ENCODE measurements at places on chromosomes 7 and 10.

DNA sequence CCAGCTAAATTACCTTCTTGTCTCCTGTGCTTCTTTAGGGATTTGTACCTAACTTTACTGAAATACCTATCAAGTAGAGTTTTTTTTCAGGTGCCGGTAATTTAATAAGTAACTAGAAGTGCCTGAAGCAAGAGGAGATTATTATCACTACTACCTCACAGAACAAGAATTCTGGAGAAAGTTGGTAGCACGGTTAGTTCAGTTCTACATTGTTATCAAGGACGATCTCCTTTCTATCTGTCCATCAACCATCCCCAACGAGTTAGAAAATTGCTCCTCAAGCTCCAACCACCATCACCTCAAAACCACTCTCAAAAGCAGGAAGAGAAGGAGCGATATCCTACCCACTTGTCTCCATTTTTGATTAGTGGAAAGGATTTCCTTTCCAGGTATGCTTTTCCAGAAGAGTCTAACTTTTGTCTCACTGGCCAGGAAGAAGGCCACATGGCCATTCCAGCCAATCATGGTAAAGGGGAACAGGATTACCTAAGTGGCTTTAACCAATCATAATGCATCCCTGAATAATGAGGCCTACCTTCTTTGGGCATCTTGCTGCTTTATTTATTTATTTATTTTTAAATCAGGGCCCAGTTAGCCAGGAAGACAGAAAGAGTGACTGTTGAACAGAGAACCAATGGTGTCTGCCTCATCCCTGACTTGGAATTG, 265.2 kb downstream of the SNX13 start:
- no peaks in the 10 kb centered on the region for H3K36me3 ChIP-seq
- H3K4me3 ChIP-seq, result no peak overlapping the region
- H3K4me1 ChIP-seq, result peaks cover 29% of the 10 kb centered on the region
- H3K27ac ChIP-seq, result peak overlapping the region; percentile 76
- no peak for DNase-seq

GRCh38 chr10:89992575-89992974, 291.2 kb downstream of the KIF20B start:
- H3K27ac ChIP-seq, result no peak overlapping the region
- H3K27me3 ChIP-seq, result no peaks in the 10 kb centered on the region
- H3K36me3 ChIP-seq, result no peaks in the 10 kb centered on the region
- DNase-seq, result no peak
- H3K4me3 ChIP-seq, result no peak overlapping the region

DNA sequence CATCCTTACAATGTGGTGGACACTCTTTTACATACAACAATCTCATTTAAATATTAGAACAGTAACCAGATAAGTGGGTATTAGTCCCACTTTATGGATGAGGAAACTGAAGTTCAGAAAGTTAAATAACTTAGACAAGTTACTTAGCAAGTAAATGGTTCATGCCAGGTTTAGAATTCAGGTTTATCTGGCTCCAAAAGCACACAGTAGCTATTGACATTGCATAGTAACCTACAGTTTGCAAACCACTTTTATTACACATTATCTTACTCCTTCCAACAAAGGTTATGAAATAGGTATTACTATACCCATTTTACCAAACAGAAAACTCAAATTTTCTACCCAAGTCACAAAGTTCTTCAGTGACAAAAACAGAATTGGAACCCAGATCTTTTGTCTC, 19.7 kb upstream of the NKX2-3 start:
- H3K4me1 ChIP-seq, result no peaks in the 10 kb centered on the region
- no peaks in the 10 kb centered on the region for H3K36me3 ChIP-seq
- H3K27ac ChIP-seq, result no peak overlapping the region
- H3K4me3 ChIP-seq, result no peak overlapping the region
- H3K27me3 ChIP-seq, result no peaks in the 10 kb centered on the region
- DNase-seq, result no peak

GRCh38 chr7:95863-96260, 96.5 kb upstream of the FAM20C start:
- no peak overlapping the region for H3K4me3 ChIP-seq
- no peaks in the 10 kb centered on the region for H3K27me3 ChIP-seq
- no peak for DNase-seq
- H3K27ac ChIP-seq, result no peak overlapping the region
- H3K4me1 ChIP-seq, result peaks cover 9% of the 10 kb centered on the region
- no peaks in the 10 kb centered on the region for H3K36me3 ChIP-seq

GRCh38 chr10:103479135-103479534, at the start of gene CALHM3:
Gene CALHM3, minus strand, starts transcription at chr10:103479240. Its CDS starts 208 bp downstream, at chr10:103479032.
- no peaks in the 10 kb centered on the region for H3K36me3 ChIP-seq
- DNase-seq, result no peak
- no peaks in the 10 kb centered on the region for H3K4me1 ChIP-seq
- H3K4me3 ChIP-seq, result no peak within 1 kb of the TSS

DNA sequence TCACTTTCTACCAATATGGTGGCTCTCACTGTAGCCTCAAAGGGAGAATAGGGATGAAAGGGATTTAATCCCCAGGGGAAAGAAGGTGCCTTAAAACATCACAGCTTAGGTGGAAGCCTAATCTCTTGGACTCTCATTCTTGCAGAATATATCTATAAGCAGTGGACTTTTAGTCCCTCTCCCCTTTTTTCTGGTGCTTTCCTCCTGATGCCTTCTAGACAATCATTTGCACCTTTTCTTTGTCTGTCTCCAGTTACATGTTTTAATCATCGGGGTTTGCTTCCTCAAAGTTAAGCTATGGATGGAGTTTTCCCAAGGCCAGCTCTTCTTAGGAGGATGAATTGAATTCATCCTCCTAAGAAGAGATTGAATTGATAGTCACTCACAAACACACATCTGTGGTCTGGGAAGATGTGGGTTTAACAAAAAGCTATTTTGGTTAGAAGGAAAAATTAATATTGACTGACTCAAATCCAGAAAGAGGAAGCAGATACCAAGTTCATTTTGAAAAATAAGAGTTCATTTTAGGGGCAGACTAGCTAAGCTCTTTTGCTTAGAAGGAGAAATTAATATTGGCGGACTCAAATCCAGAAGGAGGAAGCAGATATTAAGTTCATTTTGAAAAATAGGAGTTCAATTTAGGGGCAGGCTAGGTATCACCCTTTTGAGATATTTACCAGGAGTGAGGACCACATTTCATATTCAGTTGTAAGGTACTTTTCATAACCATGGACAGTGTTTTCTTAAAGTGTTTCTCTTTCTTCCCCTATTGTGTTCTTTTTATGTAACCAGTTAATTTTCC, 35.2 kb upstream of the PLEKHS1 start:
- no peaks in the 10 kb centered on the region for H3K27me3 ChIP-seq
- H3K36me3 ChIP-seq, result no peaks in the 10 kb centered on the region
- no peak overlapping the region for H3K27ac ChIP-seq
- no peak for DNase-seq
- no peak overlapping the region for H3K4me3 ChIP-seq
- H3K4me1 ChIP-seq, result peaks cover 4% of the 10 kb centered on the region

DNA sequence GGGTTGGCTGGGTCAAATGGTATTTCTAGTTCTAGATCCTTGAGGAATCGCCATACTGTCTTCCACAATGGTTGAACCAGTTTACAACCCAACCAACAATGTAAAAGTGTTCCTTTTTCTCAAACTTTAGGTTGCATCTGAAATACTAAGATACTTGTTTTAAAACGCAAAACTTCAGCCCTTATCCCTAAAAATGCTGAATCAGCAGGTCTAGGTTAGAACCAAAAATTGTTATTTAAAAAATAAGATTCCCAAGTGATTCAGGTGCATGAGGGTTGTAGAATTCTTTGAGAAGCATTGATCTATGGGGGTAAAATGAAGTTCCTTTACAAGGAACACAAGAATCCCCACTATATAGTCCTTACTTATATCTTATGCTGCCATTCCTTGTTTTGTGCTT, 56.5 kb upstream of the BICC1 start:
- no peaks in the 10 kb centered on the region for H3K36me3 ChIP-seq
- H3K4me1 ChIP-seq, result no peaks in the 10 kb centered on the region
- no peak overlapping the region for H3K4me3 ChIP-seq

GRCh38 chr7:97499204-97499603, 232.7 kb upstream of the TAC1 start:
- no peaks in the 10 kb centered on the region for H3K4me1 ChIP-seq
- no peak overlapping the region for H3K4me3 ChIP-seq
- no peak overlapping the region for H3K27ac ChIP-seq
- H3K36me3 ChIP-seq, result no peaks in the 10 kb centered on the region
- no peak for DNase-seq

- no peak overlapping the region for H3K4me3 ChIP-seq
- H3K27ac ChIP-seq, result no peak overlapping the region
- no peaks in the 10 kb centered on the region for H3K4me1 ChIP-seq
- H3K27me3 ChIP-seq, result no peaks in the 10 kb centered on the region
These were observed 6.9 kb downstream of the GHRHR start for GRCh38 chr7:30970594-30971094.

- H3K4me3 ChIP-seq, result no peak overlapping the region
- no peak overlapping the region for H3K27ac ChIP-seq
- no peaks in the 10 kb centered on the region for H3K27me3 ChIP-seq
- peaks cover 16% of the 10 kb centered on the region for H3K4me1 ChIP-seq
- DNase-seq, result no peak
- H3K36me3 ChIP-seq, result no peaks in the 10 kb centered on the region
These were observed 3.3 kb downstream of the GOLGA7B start for GRCh38 chr10:97852840-97853405.

DNA sequence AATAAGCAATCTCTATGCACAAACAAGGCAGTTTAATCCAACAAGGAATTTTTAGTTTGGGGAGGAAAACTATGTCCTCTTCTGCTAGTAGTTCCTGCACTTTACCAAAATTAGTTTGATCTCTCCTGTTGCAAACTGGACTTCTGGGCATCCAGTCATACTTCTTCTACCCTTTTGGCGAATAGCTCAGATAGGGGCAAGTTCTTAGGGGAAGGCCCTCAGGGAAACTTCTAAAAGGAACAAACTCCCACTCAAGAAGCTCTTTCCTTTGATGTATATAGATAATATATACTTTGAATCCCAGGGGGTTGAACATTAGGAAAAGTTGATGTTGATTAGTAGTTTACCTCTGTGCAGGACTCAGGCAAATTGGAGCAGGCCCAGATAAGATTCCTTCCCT, 21.5 kb upstream of the PPP1R17 start:
- no peak for DNase-seq
- no peaks in the 10 kb centered on the region for H3K4me1 ChIP-seq
- no peak overlapping the region for H3K27ac ChIP-seq
- H3K36me3 ChIP-seq, result no peaks in the 10 kb centered on the region

DNA sequence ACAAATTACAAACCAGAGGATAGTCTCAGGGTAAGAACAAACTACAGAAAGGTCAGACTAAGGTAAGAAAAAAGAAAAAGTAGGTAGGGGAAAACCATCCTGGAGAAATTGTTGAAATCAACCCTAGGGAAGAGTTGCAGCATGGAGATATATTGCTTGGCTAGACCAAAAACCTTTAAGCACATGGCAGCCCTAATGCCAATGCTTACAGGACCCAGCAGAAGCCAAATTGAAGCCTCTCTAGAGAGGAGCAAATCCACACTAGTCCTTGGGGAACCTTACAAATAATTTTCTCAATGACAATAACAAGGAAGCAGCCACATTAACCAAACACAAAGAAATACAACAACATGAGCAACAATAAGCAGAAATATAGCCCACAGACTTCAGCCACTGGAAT, 81.9 kb downstream of the CNOT4 start:
- H3K4me1 ChIP-seq, result peaks cover 16% of the 10 kb centered on the region
- no peak overlapping the region for H3K4me3 ChIP-seq
- H3K27me3 ChIP-seq, result no peaks in the 10 kb centered on the region

DNA sequence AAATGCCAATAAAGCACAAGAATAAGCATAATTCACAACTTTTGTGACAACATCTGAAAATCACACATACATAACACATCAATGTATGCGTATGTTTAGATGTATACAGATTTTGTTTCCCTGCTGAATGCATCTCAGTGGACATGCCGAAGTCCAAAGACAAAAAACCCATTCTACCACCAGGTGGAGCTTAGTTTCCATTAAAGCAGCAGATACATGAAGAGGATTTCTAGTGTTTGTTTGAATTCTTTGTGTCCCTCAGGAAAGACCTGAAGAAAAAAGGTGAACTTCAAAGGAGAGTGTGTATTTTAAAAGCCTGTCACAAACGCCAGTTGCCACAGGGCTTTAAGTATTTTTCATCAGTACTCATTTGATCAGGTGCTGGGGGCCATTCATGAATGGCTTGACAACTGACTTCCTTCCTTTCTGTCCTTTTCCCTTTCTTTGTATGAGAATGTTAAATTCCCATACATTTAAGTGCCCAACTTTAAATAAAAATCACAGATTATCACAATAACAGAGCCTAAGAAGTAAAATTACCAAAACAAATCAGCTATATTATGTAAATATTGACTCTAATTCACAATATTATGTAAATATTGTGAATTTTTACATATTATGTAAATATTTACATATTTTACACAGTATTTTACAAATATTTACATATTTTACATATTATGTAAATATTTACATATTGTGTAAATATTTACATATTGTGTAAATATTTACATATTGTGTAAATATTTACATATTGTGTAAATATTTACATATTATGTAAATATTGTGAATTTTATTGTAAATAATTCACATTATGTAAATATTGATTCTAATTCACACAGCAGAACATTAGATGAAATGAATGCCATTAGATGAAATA, 343.0 kb downstream of the CRPPA start:
- no peak overlapping the region for H3K27ac ChIP-seq
- H3K4me3 ChIP-seq, result no peak overlapping the region
- H3K27me3 ChIP-seq, result no peaks in the 10 kb centered on the region
- H3K36me3 ChIP-seq, result no peaks in the 10 kb centered on the region

DNA sequence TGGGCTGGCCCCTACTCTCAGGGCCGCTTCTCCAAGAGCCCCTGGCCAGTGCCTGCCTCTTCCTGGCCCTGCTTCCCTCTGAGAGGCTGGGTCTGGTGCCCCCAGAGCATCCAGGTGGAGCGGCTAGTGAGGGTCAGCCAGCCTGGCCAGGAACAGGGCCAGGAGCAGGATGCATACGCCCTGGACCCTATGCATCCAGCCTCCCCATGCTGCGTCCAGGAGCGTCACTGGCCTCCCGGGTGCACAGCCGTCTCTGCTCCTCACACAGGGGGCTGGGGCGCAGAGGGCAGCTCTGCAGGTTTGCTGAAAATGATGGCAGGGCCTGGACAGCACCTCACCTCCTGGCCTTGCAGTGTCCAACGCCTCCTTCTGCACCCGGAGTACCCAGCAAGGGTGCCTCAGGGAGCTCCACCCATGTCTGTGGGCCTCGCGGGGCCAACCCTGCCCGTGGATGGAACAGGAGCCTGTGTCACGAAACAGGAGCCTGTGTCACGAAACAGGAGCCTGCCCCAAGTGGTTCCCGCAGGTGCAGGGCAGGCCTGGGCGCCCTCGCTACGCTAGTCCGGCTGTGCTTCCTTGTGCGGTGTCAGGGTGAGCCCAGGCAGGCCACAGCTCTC, 246.2 kb upstream of the PPP2R2D start:
- no peaks in the 10 kb centered on the region for H3K4me1 ChIP-seq
- H3K27ac ChIP-seq, result no peak overlapping the region
- no peak for DNase-seq

DNA sequence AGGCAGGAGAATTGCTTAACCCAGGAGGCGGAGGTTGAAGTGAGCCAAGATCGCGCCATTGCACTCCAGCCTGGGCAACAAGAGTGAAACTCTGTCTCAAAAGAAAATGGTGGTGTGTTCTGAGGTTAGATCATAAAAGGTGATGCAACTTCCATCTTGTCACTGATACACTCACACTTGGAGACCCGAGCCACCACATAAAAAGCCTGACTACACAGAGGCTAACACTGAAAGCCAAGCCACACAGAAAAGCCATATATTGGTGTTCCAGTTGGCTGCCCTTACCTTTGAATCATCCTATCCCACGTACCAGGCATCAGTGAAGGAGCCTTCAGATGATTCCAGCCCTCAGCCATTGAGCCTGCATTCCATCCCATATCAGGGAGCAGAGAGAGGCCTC, 4.0 kb downstream of the MORN4 start:
- no peaks in the 10 kb centered on the region for H3K27me3 ChIP-seq
- H3K36me3 ChIP-seq, result no peaks in the 10 kb centered on the region
- no peak for DNase-seq
